NCI-H510A (cell line): ENCODE measurements at places on chromosomes 7 and 10.

DNA sequence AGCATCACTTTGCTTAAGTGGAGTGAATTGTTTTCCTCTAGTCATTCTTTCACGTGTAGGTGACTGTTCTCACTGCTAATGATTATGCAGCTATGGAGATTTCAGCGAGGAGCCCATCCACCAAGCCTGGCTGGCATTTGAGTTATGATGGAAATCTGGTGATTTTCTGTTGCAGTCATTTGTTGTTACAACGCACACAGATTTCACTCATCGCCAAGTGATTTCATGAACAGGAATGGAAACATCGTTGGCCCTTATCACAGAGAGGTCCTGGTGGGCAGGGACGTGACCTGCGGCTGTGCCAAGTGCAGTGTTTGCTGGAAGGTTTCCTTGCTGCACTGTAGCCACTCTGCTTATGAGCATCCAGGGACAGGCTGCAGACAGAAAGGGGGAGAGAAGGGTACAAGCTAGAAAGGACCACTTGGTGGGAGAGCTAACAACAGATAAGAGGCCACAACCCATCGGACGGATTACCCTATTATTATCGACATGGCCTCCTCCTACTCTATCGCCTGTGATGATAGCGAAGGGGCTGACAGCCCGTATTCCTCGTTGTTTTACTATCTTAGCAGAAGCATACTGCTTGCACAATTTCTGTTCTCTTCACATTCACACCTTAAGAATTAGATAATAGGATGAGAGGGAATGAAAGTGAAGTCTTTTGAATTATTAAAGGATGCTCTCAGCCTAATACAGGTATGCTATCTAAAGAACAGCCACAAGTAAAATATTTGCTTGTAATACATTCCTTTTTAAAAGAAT lies 99.0 kb upstream of the PITRM1 start:
- DNase-seq: no peak

GRCh38 chr7:129780257-129780973 lies 168.9 kb downstream of the NRF1 start:
- peak; percentile 86 for DNase-seq

GRCh38 chr7:52501696-52502095 lies 533.7 kb upstream of the POM121L12 start:
- DNase-seq: no peak

- no peak for DNase-seq
Observed at GRCh38 chr7:100398239-100398638, 25.0 kb downstream of the PILRA start.

DNA sequence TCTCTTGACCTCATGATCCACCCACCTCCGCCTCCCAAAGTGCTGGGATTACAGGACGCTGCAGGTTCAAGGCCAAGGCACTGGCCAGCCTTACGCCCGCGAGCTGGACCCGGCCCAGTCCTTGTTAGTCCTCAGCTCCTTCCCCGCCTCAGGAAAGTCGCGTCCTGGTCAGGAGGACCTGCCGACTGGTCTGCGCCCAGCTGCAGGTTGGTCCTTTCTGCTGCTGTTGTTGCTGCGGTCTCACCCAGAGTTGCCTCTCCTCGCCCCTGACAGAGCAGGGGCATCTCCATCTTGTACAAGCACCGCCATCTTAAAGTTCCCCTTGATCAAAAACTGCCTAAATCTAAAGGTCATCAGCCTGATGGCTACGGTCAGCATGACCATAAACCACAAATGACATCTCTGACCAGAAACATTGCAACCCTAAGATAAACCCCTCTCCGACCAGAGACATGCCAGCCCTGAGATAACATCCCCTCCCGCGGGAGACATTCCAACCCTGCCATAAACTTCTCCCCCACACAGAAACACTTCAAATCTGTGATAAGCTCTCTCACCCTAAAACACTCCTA lies 13.9 kb upstream of the BMS1 start:
- no peak for DNase-seq
